ENCODE measurements at places on chromosomes 16 and 17. TPM values are rescaled to one million over a fixed set of nuclear protein-coding genes. Genes with fewer than 3 reads are reported as not detected.

SEZ6L2 gene
- 2.4 TPM for polyA plus RNA-seq

TMC6 gene
- 13.8 TPM for polyA plus RNA-seq

CCL16 gene
- polyA plus RNA-seq, result not detected

FOXJ1 gene
- polyA plus RNA-seq, result 0.12 TPM

NPB gene
- 0.19 TPM for polyA plus RNA-seq

GRCh38 chr16:64919929-64920607 lies 201.8 kb downstream of the CDH11 start:
- DNase-seq, result no peak

- DNase-seq, result no peak
Observed at GRCh38 chr16:9447195-9447551, 355.7 kb downstream of the HAPSTR1 start.

GRCh38 chr17:61247439-61247838 lies 152.2 kb upstream of the TBX2 start:
- DNase-seq, result no peak

DNA sequence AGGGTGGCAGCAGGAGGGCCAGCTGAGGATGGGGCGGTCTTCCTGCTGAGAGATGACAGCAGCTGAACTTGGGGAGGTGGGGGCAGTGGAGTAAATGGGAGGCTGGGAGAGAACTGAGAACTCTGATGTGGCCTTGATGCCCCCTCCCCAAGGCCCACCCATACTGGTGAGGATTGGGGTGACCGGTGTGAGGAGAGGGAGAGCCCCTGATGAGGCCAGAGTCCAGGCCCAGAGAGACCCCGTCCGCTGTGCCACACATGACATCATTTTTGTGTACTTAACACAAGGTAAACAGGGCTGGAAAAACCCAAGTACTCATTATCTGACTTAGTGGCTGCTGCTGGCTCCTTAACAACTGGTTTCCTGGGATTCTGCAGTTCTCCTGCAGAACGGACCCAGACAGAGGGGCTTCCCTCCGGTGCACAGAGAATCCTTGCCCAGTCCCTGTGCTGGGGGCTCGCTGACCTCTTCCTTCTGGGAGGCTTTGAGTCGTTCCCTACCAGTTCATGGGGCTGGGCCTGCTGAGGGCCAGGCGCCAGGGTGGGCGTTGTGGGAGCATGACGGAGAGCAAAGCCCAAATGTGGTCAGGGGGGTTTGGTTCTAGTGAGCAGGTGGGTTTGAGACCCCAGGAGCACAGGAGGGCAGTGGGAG lies 207.6 kb downstream of the RAB11FIP4 start:
- DNase-seq, result no peak

GRCh38 chr16:81324808-81325207 lies 10.0 kb downstream of the GAN start:
- no peak for DNase-seq

GRCh38 chr16:84613408-84614072 lies 4.3 kb downstream of the COTL1 start:
- no peak for DNase-seq

DNA sequence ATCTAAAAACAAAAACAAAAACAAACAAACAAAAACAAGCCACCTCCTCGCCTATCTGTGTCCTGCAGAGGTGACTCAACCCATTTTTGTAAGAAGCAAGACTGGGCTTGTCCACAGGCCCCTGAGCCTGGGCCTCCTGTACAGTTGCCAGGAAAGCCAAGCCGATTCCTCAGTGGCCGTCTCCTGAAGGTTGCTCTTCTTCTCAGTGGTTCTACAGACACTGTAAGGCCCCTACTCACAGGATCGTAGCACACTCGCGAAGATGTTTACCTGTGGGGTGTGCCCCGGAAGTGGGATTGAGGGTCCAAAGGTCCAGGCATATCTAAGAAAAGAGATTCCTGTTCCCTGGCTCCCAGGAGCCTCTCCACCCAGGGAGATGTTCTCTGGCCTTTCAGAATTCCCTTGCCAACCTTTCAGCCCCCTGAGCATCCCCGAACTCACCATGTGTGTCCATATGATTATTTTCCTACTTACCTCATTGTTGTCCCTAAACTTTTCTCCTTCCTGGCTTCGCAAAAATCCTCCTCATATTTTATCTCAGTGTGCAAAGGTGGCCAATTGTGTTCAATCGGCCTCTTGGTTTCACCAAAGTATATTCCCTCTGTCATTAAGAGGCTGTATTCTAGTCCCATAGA lies 7.5 kb upstream of the CES3 start:
- DNase-seq, result no peak

DNA sequence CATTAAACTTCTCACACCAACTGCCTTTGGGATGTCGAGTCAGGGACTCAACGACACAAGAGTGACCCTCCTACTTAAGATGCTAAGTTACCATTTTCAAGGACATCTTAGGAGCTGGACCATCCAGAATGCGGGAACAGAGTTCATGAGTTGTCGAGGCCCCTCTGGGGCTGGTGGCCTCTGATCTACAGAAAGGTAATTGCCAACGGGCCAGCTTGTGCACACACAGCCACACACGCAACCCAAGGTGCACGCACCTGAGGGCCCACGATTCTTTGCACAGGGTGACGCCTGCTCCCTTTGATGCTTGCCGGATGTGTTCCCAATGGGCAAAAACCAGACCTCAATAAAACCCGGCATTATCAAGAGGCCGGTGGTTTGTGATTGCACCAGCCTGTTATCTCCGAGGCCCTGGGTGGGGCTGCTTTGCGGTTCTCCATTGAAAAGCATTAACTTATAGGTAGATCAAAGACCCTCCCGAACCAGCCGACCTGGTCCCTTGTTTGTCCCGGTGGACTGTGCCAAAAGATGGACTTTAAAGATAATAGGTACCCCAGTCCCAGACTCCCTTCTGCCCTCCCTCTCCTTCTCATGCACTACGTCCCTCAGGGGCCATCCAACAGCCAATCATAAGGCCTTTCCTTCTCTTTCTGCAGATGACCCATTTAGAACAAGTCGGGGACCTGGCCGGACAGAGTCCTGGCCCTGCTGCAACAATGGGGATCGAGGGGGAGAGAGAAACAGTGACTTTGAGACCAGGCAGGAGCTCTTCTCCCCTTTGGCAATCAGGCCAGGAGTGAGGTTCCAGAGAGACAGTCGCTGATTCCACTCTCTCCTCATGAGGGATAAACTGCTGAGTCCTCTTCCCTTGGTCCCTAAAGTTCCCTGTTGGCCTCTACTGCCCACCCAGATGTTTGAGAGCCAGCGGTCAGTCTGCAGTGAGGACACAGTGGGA lies 292.5 kb downstream of the SOX9 start:
- DNase-seq, result no peak

GRCh38 chr17:46876926-46877325 lies 25.5 kb downstream of the WNT9B start:
- no peak for DNase-seq
